ENCODE measurements at places on chromosomes 3 and 15. TPM values are rescaled to one million over a fixed set of nuclear protein-coding genes. Genes with fewer than 3 reads are reported as not detected.

The MYO5A gene
- total RNA-seq, result 21.7 TPM

The CPNE4 gene
- 5.1 TPM for total RNA-seq

The ACOX2 gene
- 8.8 TPM for total RNA-seq

The SI gene
- total RNA-seq, result not detected

The WDR53 gene
- 11.7 TPM for total RNA-seq

The ISLR2 gene
- total RNA-seq, result 0.20 TPM

The TMA7 gene
- 270 TPM for total RNA-seq

The NAALADL2 gene
- total RNA-seq, result not detected

The GPR171 gene
- total RNA-seq, result not detected
